ENCODE measurements at places on chromosomes 2 and 18. TPM values are rescaled to one million over a fixed set of nuclear protein-coding genes. Genes with fewer than 3 reads are reported as not detected.

WBP1 gene
- 20.3 TPM for total RNA-seq

FNDC4 gene
- total RNA-seq = not detected

EFHD1 gene
- 0.70 TPM for total RNA-seq

ARHGEF33 gene
- total RNA-seq = not detected

MAIP1 gene
- total RNA-seq = 31.9 TPM

DCC gene
- total RNA-seq = not detected

POTEE gene
- 0.61 TPM for total RNA-seq

DIS3L2 gene
- total RNA-seq = 26.5 TPM

NFU1 gene
- 46.2 TPM for total RNA-seq

IL37 gene
- total RNA-seq = not detected

SLC23A3 gene
- total RNA-seq = 1.6 TPM

FAM124B gene
- 0.25 TPM for total RNA-seq

TMEM163 gene
- total RNA-seq = not detected

ALPG gene
- total RNA-seq = not detected

NYAP2 gene
- total RNA-seq = not detected

CD8A gene
- 432 TPM for total RNA-seq

QPCT gene
- total RNA-seq = 0.56 TPM

FBXO41 gene
- total RNA-seq = 41.5 TPM

ITGB1BP1 gene
- 117 TPM for total RNA-seq

SKOR2 gene
- not detected for total RNA-seq

LYPD6B gene
- total RNA-seq = not detected

EFR3B gene
- total RNA-seq = 0.23 TPM

SH3RF3 gene
- 1.9 TPM for total RNA-seq

MEP1B gene
- total RNA-seq = not detected
